Left lobe of liver (tissue), 2 donors: ENCODE measurements at places on chromosomes 1 and 21. TPM values are rescaled to one million over a fixed set of nuclear protein-coding genes. Genes with fewer than 3 reads are reported as not detected.

The HMCN1 gene
- 8.6 TPM for total RNA-seq

The PCP4 gene
- total RNA-seq = not detected

The C1orf174 gene
- 11.0 TPM for total RNA-seq

The TSPEAR gene
- not detected for total RNA-seq

The FCGR1A gene
- 1.1 TPM for total RNA-seq

The SPRR1A gene
- not detected for total RNA-seq

The ADGRL4 gene
- total RNA-seq = 2.7 TPM

The PLA2G2A gene
- total RNA-seq = 128 TPM
